ENCODE measurements at places on chromosomes 2 and 18.
A peak's percentile ranks its signal among the peaks of the same experiment; 100 is the strongest.

- no peak for DNase-seq
Measured at GRCh38 chr2:238446371-238446770, 19.6 kb downstream of the ASB1 start.

GRCh38 chr2:20130821-20131645, 79.6 kb upstream of the LAPTM4A start:
- no peak for DNase-seq

- DNase-seq, result no peak
Measured at GRCh38 chr18:13501543-13501887, 224.8 kb downstream of the FAM210A start.

GRCh38 chr18:63707816-63708215, 5.1 kb downstream of the SERPINB11 start:
- no peak for DNase-seq

GRCh38 chr2:31244101-31244500, 10.1 kb downstream of the EHD3 start:
- no peak for DNase-seq

DNA sequence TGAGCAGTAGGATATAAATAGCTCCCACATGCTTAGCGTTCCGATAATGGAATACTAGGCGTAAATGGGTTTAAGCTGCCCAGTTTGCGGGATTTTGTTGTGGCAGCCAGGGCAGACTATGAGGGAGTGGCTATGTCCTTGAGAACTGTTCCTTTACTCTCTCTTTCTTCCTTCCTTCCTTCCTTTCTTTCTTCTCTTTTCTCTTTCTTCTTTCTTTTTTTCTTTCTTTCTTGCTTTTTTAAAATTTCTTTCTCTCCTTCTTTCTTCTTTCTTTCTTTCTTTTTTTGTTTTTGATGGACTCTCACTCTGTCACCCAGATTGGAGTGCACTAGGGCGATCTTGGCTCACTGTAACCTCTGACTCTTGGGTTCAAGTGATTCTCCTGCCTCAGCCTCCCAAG, 9.1 kb upstream of the PRELID3A start:
- DNase-seq, result no peak

GRCh38 chr18:63155910-63156773, 163.4 kb downstream of the BCL2 start:
- DNase-seq, result peak; percentile 33

- peak; percentile 5 for DNase-seq
Measured at GRCh38 chr2:182240862-182241371, 185.9 kb downstream of the PDE1A start.

- no peak for DNase-seq
Measured at GRCh38 chr2:239717706-239718105, 307.4 kb downstream of the NDUFA10 start.

DNA sequence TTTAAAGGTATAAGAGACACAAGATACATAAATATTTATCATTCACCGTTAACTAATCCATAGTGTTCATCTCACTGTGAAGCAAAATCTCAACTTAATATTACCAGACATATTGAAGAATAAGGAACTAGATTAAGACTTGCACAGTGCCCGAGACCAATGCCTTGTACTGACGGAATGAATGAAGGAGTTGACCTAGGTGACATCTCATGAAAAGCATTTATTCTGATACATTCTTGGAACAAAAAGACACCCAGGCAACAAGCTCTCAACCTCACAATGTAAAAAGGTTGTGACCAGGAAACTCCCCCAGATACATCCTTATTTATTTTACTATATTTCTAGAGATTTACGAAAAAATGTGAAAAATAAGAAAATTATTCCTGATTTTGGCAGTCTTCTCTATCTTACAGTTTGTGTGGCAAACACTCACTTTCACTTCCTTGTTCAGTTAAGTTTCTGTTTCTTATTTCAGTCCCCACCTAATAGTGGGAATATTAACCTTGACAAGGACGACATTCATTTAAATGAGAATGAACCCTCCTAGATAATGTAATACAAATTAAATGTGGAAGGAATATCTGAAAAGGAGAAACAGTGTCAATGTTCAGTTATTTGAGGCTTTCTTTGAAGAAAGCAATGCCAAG, 28.4 kb downstream of the M1AP start:
- no peak for DNase-seq

GRCh38 chr2:69780921-69781320, 39.0 kb downstream of the ANXA4 start:
- DNase-seq, result no peak

DNA sequence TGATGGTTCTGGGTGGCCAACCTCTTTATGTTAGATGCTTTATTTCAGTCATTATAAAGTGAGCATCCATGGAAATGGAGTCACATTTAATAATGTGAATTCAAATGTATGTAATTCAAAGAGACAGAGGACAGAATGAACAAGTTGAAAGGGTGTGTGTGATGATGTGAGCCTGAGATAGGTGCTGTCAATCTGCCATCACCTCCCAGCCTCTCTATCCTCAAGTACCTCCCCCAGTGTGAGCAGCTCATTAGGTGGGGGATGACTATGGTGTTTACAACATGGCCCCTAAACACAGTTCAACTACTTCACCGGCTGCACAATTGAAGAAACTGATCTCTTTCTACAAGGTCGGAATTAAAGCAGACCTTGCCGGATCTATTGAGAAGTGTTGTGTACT, 74.7 kb upstream of the IGFBP5 start:
- DNase-seq, result no peak

DNA sequence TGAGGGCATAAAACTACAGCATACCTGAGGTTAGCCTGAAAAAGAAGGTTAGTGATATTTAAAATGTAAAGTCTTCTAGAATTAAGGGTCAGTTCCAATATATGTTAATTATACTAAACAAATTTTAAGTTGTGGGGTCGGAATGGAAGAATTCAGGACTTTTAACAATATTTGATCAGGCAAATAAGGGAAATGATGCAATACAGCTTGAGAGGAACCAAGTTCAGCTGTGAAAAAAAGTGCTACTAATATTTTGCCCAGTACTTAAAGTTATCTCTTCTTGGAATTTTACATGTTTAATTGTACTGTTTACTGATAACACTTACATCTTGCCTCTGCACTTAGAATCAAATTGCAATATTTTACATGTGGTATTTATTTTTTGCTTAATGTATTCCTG, 345.5 kb upstream of the CWC22 start:
- DNase-seq, result no peak

Measured in CD4-positive, alpha-beta T cell treated with Interleukin-2 at 100 ng/mL for 4 hours (primary cell).